ENCODE measurements at places on chromosomes 6 and 20.

- DNase-seq: no peak
Measured at GRCh38 chr6:169766232-169766631, 14.8 kb downstream of the ERMARD start.

GRCh38 chr6:118524686-118525085 lies 23.4 kb upstream of the PLN start:
- no peak for DNase-seq

GRCh38 chr6:81215092-81215432 lies 537.4 kb downstream of the TENT5A start:
- DNase-seq: no peak

DNA sequence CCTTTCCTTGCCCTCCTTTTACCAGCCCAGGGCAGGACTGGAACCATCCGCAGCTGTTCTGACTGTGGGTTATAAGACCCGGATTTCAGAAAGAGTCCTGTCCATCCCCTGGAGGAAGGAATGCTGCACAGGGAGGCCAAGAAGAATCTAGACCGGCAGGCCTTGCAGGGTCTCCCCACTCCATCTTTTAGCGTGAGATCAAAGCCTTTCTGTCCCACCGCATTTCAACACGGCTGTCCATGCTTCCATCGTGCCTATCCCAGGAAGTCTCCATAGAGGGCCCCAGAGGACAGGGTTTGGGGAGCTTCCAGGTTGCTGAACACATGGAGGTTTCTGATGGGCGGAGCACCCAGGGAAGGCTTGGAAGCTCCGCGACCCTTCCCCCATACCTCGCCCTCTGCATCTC lies 79.3 kb upstream of the AGPAT4 start:
- no peak for DNase-seq

DNA sequence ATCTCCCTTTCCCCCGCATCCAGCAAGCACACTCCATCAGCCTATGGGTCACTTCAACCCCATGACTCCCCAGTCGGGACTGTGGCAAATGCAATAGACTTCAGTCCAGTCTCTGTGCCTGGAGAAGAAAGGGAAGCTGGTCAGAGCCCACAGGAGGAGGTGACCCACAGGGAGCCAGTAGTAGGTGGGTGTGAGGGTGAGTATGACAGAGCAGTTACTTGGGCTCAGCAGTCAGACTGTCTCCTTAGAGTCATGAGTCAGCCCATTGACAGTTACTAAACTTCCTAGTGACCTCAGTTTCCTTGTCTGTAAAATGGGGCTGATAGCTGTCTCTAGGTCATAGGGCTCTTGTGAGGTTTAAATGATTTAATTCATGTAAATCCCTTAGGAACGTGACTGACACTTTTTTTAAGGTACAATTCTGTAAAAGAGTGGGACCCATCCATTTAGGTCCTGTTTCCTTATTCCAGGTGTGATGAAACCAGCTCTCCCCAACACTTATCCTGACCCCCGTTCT lies 33.9 kb upstream of the HLA-C start:
- DNase-seq: no peak

- no peak for DNase-seq
Measured at GRCh38 chr6:2053691-2054090, 191.7 kb downstream of the GMDS start.

DNA sequence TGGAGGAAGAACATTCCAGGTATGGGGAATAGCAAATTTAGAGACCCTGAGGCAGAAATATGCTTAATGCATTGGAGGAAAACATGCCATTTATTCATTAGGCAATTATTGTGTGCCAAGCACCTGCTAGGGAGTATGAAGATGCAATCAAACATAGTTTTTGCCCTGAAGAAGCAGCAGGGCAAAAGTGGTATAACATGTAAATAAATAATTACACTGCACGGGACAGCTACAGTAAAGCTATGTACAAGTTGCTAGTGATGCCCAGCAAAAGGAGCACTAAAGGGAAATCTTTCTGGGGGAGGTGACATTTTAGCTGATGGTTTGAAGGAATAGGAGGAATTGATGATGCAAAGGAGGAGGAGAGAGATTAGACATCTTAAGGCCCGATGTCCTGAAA lies 624 bp upstream of the TJAP1 start:
- no peak for DNase-seq

DNA sequence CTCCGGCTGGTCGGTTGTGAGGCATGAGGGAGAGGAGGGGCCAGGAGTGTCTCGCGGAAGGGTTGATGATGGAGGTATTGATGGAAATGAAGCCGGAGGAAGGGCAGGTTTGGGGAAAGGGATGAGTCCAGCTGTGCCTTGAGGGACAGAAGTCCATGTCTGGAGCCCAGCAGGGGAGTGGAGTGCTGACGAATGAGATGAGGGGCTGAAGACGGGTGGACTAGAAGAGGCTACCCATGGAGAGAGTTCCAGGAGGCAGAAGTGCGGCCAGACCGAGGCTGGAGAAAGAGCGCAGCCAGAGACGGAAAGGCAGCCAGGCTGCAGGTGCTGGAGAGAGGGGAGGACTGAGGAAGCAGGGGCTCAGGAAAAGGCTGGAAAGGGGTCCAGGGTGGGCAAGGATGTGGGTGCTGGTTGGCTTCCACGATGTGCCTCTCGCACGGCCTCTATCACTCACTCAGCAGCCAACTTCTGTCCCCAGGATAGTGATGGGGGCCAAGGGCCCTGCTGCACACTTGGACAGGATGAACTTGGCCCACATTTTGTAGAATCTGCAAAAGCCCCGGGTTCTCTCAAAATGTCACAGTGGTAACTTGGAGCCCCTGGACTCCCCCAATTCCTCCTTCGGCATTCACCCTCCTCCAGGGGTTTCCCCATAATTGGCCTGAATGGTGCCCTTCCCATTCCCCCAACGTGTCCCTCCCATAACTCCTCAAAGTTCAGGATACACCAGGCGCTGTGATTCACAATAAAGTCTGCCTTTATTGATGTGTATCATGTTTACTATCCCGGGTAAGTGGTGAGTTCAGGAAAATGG lies 627 bp upstream of the EIF6 start:
- DNase-seq: no peak

GRCh38 chr6:30890646-30891449 lies 6.5 kb downstream of the DDR1 start:
- no peak for DNase-seq

Data from left renal cortex interstitium (tissue), 4 donors.